ENCODE measurements at places on chromosomes 3 and 15.
A peak's percentile ranks its signal among the peaks of the same experiment; 100 is the strongest.

- no peak for DNase-seq
Measured at GRCh38 chr3:31482493-31483200, 50.1 kb upstream of the STT3B start.

DNA sequence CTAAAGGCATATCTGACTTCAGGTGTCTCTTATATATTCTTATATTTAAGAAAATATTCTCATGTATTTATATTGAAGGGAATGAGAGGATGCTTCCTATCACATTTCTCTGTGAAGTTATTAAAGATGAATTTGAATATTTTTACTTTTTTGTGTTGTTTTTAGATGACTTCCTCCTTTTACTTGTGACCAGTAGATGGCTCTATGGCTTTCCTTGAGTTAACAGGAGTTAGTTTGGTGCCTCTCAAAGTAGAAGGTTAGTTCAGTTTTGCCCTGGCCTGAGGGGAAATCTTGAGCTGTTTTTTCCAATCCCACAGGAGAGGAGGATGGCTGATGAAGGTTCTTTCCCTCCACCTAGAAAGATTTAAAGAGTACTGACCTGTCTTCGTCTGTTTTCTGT, 80.7 kb downstream of the SQOR start:
- DNase-seq, result peak; percentile 16

DNA sequence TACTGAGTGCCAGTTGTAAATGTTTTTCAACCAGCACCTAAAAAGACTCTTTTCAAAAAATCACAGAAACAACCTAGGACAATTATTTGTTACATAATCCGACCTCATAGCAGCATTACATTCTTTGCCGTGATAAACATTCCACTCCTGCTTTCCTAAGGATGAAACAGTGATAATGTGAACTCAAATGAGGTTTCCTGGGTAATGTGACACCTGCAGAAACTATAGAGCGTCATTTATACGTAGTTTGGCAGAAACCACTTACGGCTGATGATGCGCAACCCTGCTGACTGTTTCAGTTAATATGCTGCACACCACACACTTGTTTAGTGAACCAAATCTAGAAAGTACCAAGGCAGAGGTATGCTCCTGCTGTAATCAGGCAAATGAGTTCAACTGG, 55.8 kb downstream of the SEMA6D start:
- DNase-seq, result no peak

DNA sequence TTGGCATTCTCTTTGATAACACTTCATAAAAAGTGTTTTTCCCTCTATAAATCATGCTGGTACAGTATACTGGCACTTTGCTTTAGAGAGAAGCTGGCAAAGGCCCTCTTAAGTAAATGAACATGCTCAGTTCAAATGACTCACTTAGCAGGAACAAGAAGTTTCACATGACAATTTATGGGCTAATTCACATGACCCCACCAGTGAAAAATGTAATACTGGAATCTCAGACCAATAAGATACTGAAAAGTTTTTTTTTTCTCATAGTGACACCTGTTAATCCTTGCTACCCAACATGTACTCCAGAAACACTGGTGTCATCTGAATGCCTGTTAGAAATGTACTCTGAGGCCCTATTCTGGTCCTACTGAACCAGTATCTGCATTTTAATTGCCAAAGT, 13.9 kb downstream of the BTBD1 start:
- no peak for DNase-seq

DNA sequence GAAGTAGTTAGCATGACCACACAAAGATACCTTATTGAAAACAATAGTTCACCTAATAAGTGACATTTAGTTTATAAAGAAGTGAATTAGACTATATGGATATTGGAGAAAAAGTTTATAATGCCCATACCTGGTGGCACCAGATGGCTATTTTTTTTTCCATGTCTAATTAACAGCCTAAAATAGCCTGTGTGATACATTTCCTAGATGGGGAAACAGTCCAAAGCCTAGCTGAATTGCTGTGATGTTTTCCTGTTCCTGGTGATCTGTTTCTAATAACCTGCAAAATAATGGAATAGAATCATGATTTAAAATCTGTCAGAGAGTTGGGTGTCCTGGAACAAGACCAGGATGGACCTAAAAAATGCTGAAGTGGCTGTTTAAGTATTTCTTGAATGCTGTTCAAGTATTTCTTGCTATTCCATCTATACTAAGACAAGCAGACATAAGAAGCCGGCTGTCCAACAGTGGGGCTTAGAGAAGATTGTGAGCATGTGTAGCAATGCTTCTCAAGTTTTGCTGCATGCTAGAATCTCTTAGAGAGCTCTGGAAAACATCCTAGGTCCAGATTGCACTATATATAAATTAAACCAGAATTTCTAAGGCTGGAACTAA, 31.3 kb downstream of the LRRC3B start:
- DNase-seq, result peak; percentile 58

- DNase-seq, result no peak
Measured at GRCh38 chr3:27584874-27585273, 100.7 kb upstream of the SLC4A7 start.

- no peak for DNase-seq
Measured at GRCh38 chr15:69881302-69881670, 216.4 kb downstream of the TLE3 start.

DNA sequence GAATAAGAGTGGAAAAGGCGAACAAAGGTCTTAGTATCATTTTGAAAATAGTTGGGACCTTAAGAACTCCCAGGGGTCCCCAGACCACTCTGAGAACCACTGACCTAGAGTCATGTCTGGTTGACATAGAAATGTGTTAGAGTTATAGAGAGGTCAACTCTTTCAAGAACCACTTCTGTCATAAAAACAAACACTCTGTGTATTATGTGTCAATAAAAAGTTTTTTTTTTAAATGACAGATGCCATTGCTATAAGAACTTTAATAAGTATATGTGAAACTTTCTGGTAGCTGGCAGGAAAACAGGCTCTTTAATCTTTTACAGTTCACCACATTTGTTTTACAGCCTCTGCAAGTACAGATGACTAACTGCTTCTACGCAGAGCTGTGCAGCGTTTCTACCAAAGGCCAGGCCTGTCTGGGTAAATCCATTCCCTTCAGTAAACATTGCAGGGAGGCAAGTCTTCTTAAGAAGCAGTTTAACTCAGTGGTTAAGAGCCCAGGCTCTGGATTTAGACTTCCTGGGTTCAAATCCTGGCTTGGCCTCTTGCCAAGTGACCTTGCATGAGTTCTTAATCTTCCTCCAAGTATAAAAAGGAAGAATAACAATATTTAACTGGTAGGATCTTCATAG, 56.6 kb downstream of the RFTN1 start:
- DNase-seq, result peak; percentile 75

DNA sequence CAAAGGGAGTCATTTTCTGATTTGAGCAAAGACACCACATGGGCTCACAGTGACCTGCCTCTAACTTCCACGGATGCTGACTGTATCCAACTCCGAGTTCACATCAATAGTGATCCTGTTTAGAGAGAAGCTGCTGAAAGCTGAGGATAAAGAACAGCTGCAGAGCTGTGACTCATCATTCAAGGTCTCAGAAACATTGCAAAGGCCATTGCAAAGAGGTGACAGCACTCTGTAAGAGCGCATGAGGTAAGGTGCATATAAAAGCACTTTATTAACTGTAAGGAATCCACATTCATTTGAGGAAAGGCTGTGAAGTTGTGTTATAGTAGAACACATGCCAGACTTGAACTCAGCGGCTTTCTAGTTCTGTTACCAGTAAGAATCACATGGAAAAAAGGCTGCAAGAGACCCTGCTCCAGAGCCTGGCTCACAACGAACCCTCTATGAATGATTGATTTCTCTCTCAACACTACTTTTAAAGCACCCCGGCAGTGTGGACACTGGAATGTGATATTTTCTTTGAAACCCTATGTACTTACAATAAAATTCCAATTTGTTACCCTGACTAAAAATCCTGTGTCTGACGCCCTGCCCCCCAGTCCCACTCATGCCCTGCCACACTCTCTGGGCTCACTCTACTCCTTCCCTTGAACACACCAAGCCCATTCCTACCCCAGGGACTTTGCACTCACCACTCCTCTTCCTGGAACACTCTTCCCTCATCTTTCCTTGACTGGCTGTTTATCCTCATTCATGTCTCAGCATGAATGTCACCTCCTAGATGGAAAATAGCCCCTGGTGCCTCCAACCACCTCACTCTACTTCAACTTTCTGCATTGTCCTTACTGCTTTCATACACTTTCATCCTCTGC, 111.2 kb downstream of the LSM3 start:
- DNase-seq, result peak; percentile 95

GRCh38 chr3:141147657-141148056, 84.0 kb upstream of the PXYLP1 start:
- DNase-seq, result no peak

- DNase-seq, result no peak
Measured at GRCh38 chr3:10876661-10877060, 60.6 kb downstream of the SLC6A11 start.

Data from fibroblast of upper back skin (primary cell).